Mesothelial cell of epicardium (in vitro differentiated cells): ENCODE measurements at places on chromosomes 12 and 14. TPM values are rescaled to one million over a fixed set of nuclear protein-coding genes. Genes with fewer than 3 reads are reported as not detected.
A peak's percentile ranks its signal among the peaks of the same experiment; 100 is the strongest.

LYZ gene
- total RNA-seq, result 0.34 to 0.60 TPM (median 0.47 TPM) in 3 replicates

CCDC196 gene
- not detected in 3 replicates for total RNA-seq

MIP gene
- not detected in 3 replicates for total RNA-seq

DNA sequence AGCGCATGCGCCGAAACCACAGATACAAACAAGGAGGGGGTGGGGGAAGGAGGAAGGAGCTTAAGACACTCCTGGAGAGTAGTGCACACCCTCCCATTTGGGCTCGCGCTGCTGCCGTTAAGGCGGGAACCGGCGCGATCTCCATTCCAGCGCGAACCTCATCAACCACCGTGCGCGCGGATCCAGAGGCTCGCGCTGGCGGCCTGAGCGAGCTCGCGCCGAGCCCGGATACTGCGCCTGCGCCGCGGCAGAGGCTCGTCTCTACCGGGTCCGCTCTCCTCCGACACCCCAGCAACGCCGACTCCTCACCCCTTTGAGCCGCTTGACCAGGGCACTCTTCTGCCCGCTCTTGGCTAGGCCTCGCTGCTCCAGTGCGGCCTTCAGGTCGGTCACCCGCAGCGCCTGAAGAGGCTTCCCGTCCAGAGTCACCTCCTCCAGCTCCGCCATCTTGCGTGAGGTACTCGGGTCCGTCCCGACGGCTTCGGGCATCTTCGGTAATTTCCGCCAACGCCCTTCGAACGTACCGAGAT, at the start of gene ACIN1:
TSS of gene ACIN1 (minus strand) at position 471 of the 530 bp plus-strand sequence. CDS start at position 447, 24 bp downstream.
- no peak within 1 kb of the TSS for H3K27ac ChIP-seq
- peaks cover 20% of the 10 kb centered on the region for H3K4me1 ChIP-seq
- peak; percentile 62 for DNase-seq
- peaks cover 25% of the 10 kb centered on the region for H3K36me3 ChIP-seq
- H3K27me3 ChIP-seq, result no peaks in the 10 kb centered on the region
- H3K4me3 ChIP-seq, result no peak within 1 kb of the TSS

AGAP2 gene
- total RNA-seq, result 2.0 to 2.8 TPM (median 2.2 TPM) in 3 replicates

DNA sequence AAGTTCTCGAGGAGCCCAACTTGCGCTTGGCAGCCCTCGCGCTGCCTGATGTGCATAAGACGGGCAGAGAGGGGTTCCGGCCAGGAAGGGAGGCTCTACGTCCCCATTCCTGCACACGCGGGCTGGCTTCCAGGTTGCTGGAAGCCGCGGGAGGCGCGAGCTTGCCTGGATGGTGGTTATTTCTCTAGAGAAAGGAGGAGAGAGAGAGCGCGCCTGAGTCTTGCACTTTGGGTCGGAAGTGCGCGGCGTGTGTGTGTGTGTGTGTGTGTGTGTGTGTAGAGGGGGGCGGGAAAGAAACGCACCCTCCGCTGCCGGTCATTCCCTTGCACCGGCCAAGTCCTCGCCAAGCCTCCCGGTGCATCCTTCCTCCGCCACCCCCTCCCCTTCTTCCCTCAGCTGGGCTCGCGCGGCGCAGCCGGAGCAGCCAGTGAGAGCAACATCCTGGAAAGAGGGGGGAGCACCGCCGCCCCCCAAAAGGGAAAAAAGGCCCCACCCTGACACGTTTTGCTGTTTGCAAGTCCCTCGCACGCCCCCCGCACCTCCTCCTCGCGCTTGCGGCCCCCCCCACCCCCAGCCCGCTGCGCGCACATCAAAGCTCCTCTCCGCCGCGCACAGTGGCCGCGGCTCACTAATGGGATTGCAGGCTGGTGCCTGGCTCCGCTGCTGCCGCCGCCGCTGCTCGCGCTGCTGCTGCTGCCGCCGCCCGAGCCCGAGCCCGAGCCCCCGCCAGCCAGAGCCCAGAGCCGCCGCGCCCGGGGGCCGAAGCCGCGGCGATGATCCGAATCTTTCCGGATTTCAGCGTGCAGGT, 4.4 kb upstream of the NPAS3 start:
- H3K27me3 ChIP-seq, result peaks cover 87% of the 10 kb centered on the region
- no peaks in the 10 kb centered on the region for H3K36me3 ChIP-seq
- peak overlapping the region; percentile 76 for H3K4me3 ChIP-seq
- DNase-seq, result peak; percentile 54

- DNase-seq, result no peak
- peaks cover 7% of the 10 kb centered on the region for H3K36me3 ChIP-seq
- peak overlapping the region; percentile 91 for H3K4me3 ChIP-seq
- peaks cover 38% of the 10 kb centered on the region for H3K4me1 ChIP-seq
- H3K27ac ChIP-seq, result peak overlapping the region; percentile 87
- H3K27me3 ChIP-seq, result no peaks in the 10 kb centered on the region
Observed at GRCh38 chr12:51082561-51083125, 753 bp downstream of the CSRNP2 start.

DNA sequence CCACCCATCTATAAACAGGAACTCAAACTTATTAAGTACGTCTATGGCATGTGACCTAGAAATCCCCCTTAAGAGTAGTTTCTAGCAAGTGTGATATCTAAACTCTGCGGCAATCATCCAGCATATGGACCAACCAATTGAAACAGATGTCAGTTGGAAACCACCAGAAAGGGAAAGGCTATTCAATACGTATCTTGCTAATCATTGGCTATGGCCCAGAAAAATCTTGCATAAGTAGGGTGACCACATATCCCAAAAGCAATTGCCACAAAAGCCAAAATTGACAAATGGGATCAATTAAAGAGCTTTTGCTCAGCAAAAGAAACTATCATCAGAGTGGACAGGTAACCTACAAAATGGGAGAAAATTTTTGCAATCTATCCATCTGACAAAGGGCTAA, 24.2 kb downstream of the SYNJ2BP start:
- H3K4me3 ChIP-seq, result no peak overlapping the region
- H3K36me3 ChIP-seq, result peaks cover 21% of the 10 kb centered on the region
- DNase-seq, result no peak

CFAP251 gene
- 6.6 to 6.9 TPM (median 6.6 TPM) in 3 replicates for total RNA-seq

EGLN3 gene
- total RNA-seq, result 8.3 to 10.5 TPM (median 9.6 TPM) in 3 replicates

- H3K27me3 ChIP-seq, result no peaks in the 10 kb centered on the region
- H3K36me3 ChIP-seq, result peaks cover 3% of the 10 kb centered on the region
- H3K4me3 ChIP-seq, result no peak overlapping the region
- DNase-seq, result no peak
- no peak overlapping the region for H3K27ac ChIP-seq
Observed at GRCh38 chr12:116343331-116343884, 65.9 kb upstream of the MED13L start.

TBC1D30 gene
- total RNA-seq, result 2.8 to 3.7 TPM (median 3.1 TPM) in 3 replicates

DNA sequence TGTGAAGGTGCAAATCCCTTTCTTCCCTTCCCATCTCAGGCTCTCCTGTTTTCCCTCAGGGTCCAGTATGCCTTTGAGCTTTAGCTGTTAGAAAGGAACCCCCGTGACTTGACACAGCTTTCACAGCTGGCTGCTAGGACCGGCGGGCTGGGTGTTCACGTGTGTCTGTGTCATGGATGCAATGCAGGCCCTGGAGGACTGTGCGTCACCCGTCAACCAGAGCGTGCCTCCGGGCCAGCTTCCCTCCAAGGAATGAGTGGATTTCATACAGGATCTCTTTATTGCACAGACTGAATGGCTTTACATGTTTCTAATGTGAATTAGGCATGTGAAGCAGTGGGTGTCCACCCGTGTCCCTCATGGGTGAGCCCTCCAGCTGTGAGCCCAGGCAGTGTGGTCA, 77.4 kb downstream of the AACS start:
- no peak overlapping the region for H3K27ac ChIP-seq
- peaks cover 7% of the 10 kb centered on the region for H3K36me3 ChIP-seq
- no peaks in the 10 kb centered on the region for H3K27me3 ChIP-seq
- no peak for DNase-seq

DNA sequence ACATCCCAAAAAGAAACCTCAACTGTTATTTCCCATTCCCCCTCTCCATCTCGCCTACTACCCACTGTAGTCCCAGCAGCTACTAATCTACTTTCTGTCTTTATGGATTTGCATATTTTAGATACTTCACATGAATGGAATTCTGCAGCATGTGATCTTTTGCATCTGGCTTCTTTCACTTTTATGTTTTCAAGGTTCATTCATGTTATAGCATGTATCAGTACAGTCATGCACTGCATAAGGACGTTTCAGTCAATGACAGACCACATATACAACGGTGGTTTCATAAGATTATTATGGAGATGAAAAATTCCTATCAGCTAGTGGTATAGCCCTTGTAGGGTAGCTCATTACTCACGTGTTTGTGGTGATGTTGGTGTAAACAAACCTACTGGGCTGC, 24.5 kb downstream of the PCNX4 start:
- no peak overlapping the region for H3K4me3 ChIP-seq
- no peak overlapping the region for H3K27ac ChIP-seq
- peaks cover 24% of the 10 kb centered on the region for H3K36me3 ChIP-seq
- no peaks in the 10 kb centered on the region for H3K27me3 ChIP-seq
- DNase-seq, result no peak

PTPRR gene
- 0.38 to 0.60 TPM (median 0.52 TPM) in 3 replicates for total RNA-seq

CMTM5 gene
- total RNA-seq, result 0.29 TPM in 1 of 3 replicates, not detected in the others

DNA sequence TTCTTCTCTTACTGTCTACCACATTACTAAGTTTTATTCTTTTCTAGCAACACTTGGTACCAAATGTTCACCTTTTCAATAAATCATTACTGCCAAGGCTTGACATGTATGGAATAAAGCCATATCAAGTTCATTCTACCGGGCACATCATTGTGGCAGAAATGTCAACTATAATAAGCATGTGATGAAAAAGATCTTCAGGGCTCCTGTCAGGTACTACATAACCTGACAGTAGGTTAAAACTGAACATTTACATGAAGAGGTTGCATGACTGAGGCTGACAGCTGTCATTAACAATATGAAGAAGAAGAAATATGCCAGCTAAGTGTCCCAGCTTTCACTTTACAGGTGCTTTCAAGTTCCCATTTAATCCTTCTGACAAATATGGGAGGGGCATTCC, 178.9 kb downstream of the KCNH5 start:
- no peak overlapping the region for H3K27ac ChIP-seq
- peaks cover 2% of the 10 kb centered on the region for H3K27me3 ChIP-seq
- no peaks in the 10 kb centered on the region for H3K36me3 ChIP-seq
- no peaks in the 10 kb centered on the region for H3K4me1 ChIP-seq
- no peak for DNase-seq

DNA sequence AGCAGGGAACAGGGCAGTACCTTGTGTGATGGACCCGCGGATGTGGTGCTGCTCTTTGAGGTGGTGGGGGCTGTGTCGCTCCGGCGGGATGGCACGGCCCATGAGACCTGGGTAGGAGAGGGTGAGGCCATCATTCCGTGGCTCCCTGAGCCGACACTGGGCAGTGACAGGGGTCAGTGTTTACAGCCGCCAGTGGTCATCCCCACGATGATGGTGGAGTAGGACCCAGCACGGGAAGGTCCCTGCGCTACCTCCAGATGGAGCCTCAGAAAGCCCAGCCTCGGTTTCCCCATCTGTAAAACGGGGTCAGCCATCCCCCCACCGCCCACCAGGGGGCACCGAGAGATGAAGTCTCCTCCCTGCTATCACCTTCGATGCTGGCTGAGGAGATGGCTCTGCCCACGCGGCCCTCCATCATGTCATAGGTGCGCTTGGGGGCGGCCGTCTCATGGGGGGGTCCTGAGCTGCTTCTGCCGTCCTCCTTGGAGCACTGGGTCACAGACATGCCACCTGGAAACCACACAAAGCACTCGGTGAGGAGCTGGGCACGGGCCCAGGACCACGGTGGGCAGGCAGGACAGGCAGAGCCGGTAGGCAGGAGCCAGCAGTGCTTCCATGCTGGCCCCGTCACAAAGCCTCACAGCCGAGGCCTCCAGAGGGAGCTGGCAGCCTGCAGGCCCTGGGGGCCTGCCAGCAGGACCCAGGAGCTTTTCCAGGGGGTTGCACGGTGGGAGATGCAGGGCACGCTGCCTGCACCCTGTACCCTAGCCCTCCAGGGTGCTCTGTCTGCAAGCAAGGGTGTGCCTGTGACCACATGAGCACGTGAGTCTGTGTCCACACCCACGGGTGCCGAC, 53.1 kb downstream of the RFLNA start:
- H3K4me1 ChIP-seq, result no peaks in the 10 kb centered on the region
- no peak overlapping the region for H3K4me3 ChIP-seq
- no peak for DNase-seq
- H3K27me3 ChIP-seq, result no peaks in the 10 kb centered on the region
- peaks cover 34% of the 10 kb centered on the region for H3K36me3 ChIP-seq

- H3K4me1 ChIP-seq, result peaks cover 6% of the 10 kb centered on the region
- no peak for DNase-seq
- peak overlapping the region; percentile 65 for H3K4me3 ChIP-seq
- no peak overlapping the region for H3K27ac ChIP-seq
- no peaks in the 10 kb centered on the region for H3K36me3 ChIP-seq
Observed at GRCh38 chr12:94150240-94151121, 2.1 kb downstream of the PLXNC1 start.

DNA sequence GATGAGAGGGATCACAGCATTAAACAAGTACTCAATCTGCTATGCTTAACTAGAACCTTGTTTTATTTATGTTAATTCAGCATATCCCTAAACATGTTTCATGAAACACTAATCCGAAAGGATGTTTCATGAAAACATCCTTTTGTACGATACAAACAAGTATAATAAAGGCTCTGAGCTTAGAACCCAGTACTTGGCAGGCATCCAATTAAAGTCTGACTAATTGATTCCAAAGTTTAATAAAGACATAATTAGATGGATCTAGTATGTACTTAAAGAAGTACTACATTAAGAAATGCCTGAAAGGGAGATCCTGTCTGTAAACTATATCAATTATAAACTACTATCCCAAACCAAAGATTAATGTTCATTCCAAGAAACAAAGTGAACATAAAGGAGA, 51.8 kb downstream of the SCAF11 start:
- no peak overlapping the region for H3K27ac ChIP-seq
- H3K27me3 ChIP-seq, result no peaks in the 10 kb centered on the region
- peaks cover 9% of the 10 kb centered on the region for H3K4me1 ChIP-seq
- peaks cover 39% of the 10 kb centered on the region for H3K36me3 ChIP-seq

- DNase-seq, result no peak
- peaks cover 26% of the 10 kb centered on the region for H3K4me1 ChIP-seq
- no peaks in the 10 kb centered on the region for H3K27me3 ChIP-seq
- H3K4me3 ChIP-seq, result peak overlapping the region; percentile 86
- peak overlapping the region; percentile 93 for H3K27ac ChIP-seq
Observed at GRCh38 chr12:12612358-12612757, 682 bp downstream of the CREBL2 start.

TMEM30B gene
- 10.1 to 11.2 TPM (median 10.6 TPM) in 3 replicates for total RNA-seq

- H3K4me3 ChIP-seq, result no peak overlapping the region
- peaks cover 2% of the 10 kb centered on the region for H3K36me3 ChIP-seq
- peaks cover 17% of the 10 kb centered on the region for H3K4me1 ChIP-seq
Observed at GRCh38 chr14:23121361-23121771, 2.3 kb upstream of the CEBPE start.

DNA sequence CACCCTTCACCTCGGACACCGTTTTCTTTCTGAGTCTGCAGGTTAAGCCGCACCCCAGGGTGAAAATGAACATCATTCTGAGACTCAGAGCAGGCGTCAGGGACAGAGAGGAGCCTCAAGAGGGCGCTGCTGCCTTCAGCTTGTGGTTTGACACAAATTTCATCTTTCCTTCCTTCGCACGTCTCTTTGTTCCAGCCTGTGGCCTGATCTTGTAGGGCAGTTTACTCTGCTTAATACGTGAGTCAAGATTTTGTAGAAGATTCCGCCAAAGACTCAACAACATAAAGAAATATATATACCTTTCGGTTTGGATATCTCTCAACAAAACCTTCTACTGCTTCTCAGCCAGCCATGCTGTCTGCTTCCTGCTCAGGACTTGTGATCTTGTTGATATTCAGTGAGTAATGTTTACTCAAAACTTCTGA, 329.3 kb upstream of the OR4E1 start:
- DNase-seq, result no peak
- H3K4me3 ChIP-seq, result no peak overlapping the region
- no peak overlapping the region for H3K27ac ChIP-seq
- H3K27me3 ChIP-seq, result peaks cover 5% of the 10 kb centered on the region
- no peaks in the 10 kb centered on the region for H3K36me3 ChIP-seq
- no peaks in the 10 kb centered on the region for H3K4me1 ChIP-seq

GRCh38 chr12:120830966-120831365, 73.2 kb downstream of the SPPL3 start:
- H3K4me3 ChIP-seq, result no peak overlapping the region
- DNase-seq, result no peak
- peaks cover 2% of the 10 kb centered on the region for H3K36me3 ChIP-seq
- peaks cover 54% of the 10 kb centered on the region for H3K4me1 ChIP-seq
- H3K27ac ChIP-seq, result peak overlapping the region; percentile 77
- H3K27me3 ChIP-seq, result no peaks in the 10 kb centered on the region
